ENCODE measurements at places on chromosomes 2 and 18.

DNA sequence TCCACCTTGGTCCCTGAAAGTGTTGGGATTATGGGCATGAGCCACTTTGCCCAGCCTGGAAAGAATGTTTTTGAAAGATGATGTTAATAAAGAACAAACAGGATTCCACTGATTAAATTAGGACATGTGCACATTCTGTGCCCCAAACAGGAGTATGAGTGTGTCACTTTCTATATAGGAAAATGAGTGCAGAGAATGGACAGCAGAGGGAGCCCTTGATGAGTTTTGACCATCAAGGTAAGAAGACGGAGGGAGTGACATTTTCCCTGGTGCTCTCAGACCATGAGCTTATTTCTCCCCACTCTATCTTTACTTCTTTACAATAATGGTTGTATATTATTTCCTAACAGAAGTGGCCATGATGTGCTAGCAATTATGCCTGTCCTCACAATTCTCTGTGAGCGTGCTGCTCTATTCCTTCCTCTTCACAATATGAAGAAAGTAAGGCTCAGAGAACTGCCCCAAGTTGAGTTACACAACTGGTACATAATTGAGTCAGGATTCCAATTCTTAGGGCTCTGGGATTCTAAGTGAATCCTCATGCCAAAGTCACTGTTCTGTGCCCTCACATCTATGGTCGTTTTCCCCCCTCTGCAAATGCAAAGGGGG is 20.6 kb downstream of the RPL37A start:
- no peak for DNase-seq

- no peak for DNase-seq
Measured at GRCh38 chr2:170436077-170436943, 258.4 kb downstream of the MYO3B start.

- DNase-seq = no peak
Measured at GRCh38 chr2:233456111-233456510, 101.8 kb downstream of the DGKD start.

DNA sequence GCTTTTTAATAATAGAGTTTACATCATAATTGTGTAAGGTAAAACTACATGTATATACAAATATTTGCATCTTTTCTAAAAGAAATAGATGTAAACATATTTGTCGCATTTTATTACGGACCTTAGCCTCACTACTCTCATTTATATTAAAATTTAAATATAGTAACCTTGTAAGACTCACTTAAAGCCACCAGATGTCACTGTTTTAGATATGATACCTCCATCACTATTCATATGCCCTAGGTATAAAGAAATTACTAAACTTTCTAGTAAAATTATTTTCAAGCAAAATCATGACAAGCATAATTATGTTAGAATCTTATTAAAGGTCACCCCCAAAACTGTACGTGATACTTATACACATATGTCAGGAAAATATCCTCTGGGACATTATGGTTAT is 674.3 kb upstream of the REG3G start:
- no peak for DNase-seq

DNA sequence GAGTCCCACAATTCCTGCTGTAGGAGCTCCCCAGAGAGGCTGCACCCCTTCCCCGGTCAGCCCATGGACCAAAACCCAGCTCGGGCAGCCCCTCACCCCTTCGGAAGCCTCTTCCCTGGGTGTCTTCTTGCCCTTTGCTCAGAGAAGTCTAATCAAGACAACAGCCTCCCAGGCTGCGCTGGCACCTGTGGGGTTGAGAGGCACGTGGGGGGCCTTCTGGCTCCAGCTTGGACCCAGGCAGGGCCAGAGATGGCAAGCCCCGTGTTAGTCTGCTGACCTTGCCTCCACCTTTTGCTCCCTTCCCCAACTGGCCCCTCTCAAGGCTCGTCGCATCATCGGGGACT is 10.4 kb downstream of the SLC4A3 start:
- DNase-seq = no peak

DNA sequence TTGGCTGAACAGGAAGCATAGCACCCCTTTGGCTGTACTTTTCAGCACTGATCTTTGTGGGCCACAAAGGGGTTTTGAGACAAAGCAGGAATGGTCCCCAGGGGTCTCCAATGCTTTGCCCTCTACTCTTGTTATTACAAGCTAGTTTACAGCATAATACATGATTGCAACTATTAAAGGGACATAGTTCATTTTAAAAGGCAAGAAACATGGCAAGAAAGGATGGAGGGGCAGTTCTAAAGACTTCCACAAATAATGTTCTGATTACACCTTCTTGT is 196.6 kb downstream of the FHOD3 start:
- DNase-seq = no peak

All from stimulated activated CD4-positive, alpha-beta T cell treated with anti-CD3 and anti-CD28 coated beads, Interleukin-4, amount 100 ng/mL, for 1 hour (primary cell).